BJ (cell line): ENCODE measurements at places on chromosomes 7 and 10.

DNA sequence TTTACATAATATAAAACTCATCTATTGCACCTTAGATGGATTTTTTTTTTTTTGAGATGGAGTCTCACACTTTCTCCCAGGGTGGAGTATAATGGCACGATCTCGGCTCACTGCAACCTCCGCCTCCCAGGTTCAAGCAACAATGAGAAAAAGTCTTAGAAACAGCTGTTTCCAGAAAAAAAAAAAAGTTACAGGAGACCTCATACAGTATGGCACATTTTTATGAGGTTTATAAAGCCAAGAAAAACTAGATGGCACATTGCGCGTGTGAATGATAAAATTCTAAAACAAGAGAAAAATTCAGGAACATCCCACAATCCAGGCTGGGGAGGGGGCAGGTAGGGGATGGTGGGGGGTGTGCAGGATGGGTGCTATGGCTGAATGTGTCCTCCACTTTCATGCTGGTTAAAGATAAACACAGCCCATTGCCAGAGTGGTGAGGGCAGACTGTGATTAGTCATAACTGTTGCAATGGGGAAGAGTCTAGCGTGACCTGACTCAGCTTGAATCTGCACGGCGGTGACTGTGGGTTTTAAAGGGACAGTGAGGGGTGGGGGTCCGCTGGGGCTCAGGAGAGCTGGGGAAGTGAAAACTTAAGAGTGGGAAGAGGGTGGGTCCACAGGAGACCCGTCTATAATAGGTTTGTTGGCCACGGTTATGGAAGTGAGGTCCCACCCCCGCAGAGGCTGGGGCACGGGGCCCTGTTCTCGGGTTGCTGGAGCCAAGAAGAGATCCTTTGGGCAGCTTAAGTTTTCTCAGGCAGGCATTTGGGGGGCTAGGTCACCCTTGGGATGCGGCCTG, 11.9 kb upstream of the LRRC27 start:
- DNase-seq: peak; percentile 68

DNA sequence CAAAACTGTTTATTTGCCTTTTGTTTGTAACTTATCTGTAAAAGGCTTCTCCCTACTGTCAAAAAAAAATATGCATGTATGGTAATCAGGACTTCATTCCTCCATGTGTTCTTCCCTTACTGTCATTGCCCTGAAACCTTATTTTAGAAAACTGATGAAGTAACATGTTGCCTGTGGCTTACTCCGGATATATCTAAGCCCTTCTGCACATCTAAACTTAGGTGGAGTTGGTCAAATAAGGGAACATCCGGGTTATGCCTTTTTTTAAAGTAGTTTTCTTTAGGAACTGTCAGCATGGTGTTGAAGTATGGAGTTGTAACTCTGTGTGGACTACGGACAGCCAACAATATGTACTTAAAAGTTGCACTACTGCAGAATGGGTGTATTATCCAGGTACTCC, 6.2 kb downstream of the SAR1A start:
- no peak for DNase-seq

- no peak for DNase-seq
Measured at GRCh38 chr10:126551202-126551601, 119.3 kb downstream of the C10orf90 start.

DNA sequence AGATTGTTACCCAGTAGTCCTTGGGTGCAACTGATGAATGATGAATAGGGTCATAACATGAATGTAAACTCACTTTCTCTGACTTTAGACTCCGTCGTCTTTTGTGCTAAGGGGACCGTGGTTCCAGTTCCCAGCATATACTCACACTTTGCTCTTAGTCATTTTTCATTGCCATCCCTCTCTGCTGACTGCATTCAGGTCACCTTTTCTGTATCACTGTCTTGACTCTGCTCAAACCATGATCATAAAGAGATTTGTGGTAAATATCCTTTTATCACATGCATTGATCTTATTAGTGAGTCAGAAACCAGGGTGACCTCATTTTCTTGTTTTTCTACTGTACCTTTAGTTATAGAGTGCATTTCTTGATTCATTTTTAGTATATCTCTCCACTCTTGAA, 141.1 kb upstream of the AGR3 start:
- no peak for DNase-seq

GRCh38 chr10:43166880-43167497, 28.7 kb downstream of the CSGALNACT2 start:
- no peak for DNase-seq

- DNase-seq: no peak
Measured at GRCh38 chr10:68562661-68563570, 2.8 kb downstream of the TET1 start.

GRCh38 chr10:43610636-43611035, 4.4 kb downstream of the ZNF485 start:
- DNase-seq: no peak

GRCh38 chr7:129108581-129108980, 35.9 kb upstream of the TSPAN33 start:
- no peak for DNase-seq

GRCh38 chr7:26485367-26485934, 193.8 kb downstream of the SNX10 start:
- no peak for DNase-seq

- no peak for DNase-seq
Measured at GRCh38 chr7:44284216-44284615, 41.2 kb downstream of the CAMK2B start.

DNA sequence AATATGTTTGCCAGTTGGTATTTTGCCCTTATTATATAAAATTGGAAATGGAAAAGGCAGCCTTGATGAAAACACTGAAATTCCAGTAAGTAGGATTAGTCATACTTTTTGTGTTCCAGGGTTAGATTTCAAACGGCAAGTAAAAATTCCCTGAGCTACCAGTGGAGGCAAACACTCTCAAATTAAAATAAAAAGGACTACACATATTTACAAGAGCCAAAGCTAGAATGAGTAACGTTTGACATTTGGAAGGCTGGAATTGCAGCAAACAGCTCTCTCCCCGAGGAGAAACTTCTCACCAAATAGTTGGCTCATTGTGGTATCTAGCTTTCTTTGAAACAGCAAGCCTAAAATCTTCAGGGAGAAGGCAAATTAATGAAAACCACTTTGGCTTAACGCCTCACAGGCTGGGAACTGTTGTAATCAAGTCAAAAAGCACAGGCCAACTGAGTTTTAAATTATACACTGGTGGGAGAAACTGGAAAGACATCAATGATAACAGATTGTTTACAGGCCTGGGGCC, 288.4 kb downstream of the SNX13 start:
- peak; percentile 88 for DNase-seq

GRCh38 chr7:110693344-110693743, 397.6 kb upstream of the LRRN3 start:
- no peak for DNase-seq

- no peak for DNase-seq
Measured at GRCh38 chr10:62044566-62044965, 143.1 kb downstream of the ARID5B start.

DNA sequence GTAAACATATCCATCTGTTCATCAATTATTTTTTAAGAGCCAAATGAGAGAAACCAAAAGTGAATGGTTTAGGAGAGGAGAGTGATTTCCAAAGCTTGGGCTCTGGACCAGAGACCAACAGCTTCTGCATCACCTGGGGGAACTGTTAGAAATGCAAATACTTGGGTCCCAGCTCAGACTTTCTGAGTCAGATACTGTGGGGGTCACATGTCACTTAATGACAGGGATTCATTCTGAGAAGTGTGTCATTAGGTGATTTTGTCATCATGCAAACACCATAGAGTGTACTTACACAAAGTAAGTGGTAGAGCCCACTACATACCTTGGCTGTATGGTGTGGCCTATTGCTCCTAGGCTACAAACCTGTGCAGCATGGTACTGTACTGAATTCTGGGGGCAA, 128.5 kb upstream of the PRR15 start:
- no peak for DNase-seq

DNA sequence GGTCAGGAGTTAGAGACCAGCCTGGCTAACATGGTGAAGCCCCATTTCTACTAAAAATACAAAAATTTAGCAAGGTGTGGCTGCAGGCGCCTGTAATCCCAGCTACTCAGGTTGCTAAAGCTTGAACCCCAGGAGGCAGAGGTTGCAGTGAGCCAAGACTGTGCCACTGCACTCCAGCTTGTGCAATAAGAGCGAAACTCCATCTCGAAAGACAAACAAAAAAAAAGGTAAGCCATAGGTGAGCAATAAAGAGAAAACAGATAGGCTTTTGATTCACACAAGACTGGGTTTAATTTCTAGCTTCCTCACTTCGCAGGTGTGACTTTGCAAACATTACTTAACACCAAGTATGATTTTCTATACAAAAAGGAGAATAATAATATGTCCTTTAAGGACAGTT, 72.3 kb upstream of the ACBD5 start:
- DNase-seq: no peak

GRCh38 chr10:119538632-119539358, 3.7 kb downstream of the RGS10 start:
- DNase-seq: no peak

- DNase-seq: peak; percentile 73
Measured at GRCh38 chr10:35058134-35058533, 32.0 kb downstream of the CUL2 start.

GRCh38 chr7:101450064-101450463, 87.4 kb downstream of the COL26A1 start:
- no peak for DNase-seq

- DNase-seq: peak; percentile 9
Measured at GRCh38 chr10:44571701-44572100, 186.8 kb upstream of the CXCL12 start.

DNA sequence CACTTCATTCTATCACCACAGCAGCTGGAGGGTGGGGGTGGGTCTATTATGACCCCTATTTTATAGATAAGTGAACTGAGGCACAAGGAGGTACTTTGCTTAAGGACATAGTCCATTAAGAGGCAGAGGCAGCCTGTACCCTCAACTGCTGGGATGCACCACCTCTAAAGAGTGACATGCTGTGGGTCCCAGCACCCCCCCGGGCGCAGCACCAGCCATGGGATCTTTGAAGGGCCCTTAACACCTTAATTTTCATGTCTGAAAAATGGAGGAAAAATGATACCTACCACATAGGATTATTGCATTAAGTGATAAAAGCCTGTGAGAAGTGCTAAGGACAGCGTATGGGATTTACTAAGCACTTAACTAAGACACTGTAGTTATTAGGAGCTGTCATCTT, 15.4 kb downstream of the ADCYAP1R1 start:
- DNase-seq: no peak

- no peak for DNase-seq
Measured at GRCh38 chr7:40530292-40530691, 395.5 kb downstream of the SUGCT start.

GRCh38 chr7:50641442-50642405, 76.5 kb upstream of the DDC start:
- no peak for DNase-seq

DNA sequence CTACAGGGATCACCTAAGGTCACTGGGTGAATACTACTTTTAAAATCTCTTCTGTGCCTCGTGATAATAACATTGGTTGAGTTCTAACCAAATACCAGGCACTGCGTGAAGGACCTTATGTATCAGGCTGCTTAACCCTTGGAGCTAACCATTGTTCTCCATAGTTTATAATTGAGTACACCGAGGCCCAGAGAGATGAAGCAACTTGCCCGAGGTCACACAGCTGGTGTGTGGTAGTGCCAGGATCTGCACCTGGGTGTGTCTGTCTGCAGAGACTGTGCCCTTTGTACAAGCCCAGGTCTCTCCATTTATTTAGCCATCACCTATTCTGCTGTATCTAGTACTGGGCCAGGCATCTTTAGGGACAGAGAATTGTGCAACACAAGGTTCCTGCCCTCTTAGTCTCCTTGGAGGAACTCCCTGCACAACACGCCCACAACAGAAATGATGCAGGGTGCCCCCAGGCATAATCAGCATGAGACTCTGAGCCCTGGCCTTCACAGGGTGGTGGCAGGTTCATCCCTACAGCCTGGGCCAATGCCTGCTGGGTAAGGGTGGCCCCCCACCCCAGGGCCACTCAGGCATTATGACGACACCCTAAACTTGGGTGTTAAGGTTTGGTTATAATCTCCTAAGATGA, 31.5 kb downstream of the UNC5B start:
- no peak for DNase-seq

DNA sequence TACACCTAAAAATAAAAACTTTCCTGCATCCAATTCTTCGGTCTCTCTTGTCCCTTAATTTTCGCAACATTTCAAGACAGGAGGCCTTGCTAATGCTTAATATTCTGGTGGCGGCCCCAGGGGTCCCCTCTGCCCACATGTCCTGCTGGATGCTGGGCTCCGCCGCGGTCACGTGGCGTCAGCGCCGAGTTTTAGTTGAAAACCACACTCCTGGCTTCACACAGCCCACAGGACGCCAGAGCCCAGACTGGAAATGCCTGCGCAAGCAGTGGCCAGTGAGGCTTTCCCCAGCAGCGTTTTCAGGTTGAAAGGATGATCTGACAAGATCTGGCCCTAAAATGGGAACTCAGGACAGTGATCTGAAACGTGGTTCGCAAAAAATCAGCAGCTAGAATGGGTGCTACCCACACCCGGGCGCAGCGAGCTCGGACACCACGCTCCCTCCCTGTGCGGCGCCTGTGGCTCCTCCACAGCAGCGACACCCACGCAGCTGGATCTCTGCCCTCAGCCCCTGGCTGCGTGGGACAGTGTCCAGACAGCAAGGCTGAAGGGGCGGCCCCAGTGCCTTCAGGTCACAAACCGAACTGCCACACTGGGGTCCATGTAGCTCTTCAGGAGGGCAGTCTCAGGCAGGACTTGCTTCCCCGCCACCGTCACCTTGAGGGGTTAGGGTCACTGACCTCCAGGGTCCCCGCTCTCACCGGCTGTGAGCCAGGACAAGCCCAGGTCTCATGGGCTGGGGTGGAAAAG, 11.6 kb upstream of the CYREN start:
- no peak for DNase-seq

GRCh38 chr10:22670788-22671187, 43.6 kb downstream of the PIP4K2A start:
- no peak for DNase-seq

DNA sequence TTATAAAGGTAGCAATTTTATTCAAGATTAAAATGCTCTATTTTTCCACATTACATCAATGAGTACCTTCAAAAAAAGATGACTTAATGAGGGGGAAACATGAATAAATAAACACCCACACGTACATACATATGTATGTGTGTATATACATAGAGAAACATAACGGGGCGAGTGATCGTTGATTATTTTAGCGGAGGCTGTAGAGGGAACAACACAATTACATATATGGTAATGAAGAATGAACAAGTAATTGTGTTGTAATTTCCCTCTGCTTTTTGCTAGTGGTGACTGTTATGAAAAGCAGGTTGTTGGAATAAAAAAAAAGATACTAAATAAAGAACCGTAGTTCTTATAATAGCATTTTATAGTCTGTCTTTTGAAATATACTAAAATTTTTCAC, 63.2 kb downstream of the CACNB2 start:
- DNase-seq: no peak

- no peak for DNase-seq
Measured at GRCh38 chr7:78912781-78913180, 540.7 kb downstream of the MAGI2 start.
